Stimulated activated CD8-positive, alpha-beta memory T cell treated with anti-CD3 and anti-CD28 coated beads, Interleukin-12 subunit alpha, Interleukin-12 subunit beta, amount 100 ng/mL, for 1 hour (primary cell): ENCODE measurements at places on chromosomes 6 and 20.

- no peak for DNase-seq
Observed at GRCh38 chr20:50569864-50570836, 60.0 kb downstream of the PTPN1 start.

- DNase-seq: no peak
Observed at GRCh38 chr6:37547564-37548061, 47.9 kb upstream of the CCDC167 start.

GRCh38 chr6:43916924-43917877 is 147.2 kb downstream of the VEGFA start:
- no peak for DNase-seq

DNA sequence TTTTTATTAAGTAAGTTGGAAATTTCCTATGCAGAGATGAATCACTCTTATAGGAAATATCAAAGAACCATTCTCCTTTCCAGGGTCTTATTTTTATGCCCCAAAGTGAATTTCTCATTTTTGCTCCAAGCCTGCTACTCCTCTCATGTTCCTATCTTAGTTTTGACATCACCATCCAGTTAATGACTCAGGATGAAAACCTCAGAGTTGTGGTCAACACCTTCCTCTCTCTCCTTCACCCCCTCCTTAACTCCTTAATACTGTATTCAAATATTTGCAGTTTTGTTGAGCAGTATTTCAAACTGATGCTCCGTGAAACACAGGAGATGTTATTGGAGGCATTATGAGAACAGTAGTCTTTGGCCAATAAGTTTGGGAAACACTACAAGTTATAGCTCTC is 64.1 kb downstream of the NRN1 start:
- no peak for DNase-seq

- no peak for DNase-seq
Observed at GRCh38 chr6:26172608-26172968, 85.4 kb downstream of the HFE start.

DNA sequence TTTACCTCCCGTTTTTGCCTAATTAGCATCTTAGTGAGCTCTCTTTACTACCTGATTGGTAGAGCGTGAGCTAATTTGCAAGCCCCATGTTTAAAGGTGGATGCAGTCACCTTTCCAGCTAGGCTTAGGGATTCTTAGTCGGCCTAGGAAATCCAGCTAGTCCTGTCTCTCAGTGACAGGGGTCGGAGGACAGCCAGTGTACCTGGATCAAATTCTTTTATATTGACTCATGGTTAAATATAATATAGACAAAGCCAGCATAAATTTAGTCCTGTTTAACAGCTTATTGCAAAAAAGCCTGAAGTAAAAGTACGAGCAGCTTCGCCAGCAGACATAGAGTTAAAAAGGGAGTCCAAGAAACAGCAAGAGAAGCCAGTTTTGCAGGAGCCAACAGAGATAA is 12.2 kb upstream of the GSTA3 start:
- no peak for DNase-seq

- no peak for DNase-seq
Observed at GRCh38 chr20:33653218-33653899, 8.8 kb upstream of the C20orf144 start.

GRCh38 chr6:150231525-150231850 is 88.6 kb downstream of the PPP1R14C start:
- no peak for DNase-seq

DNA sequence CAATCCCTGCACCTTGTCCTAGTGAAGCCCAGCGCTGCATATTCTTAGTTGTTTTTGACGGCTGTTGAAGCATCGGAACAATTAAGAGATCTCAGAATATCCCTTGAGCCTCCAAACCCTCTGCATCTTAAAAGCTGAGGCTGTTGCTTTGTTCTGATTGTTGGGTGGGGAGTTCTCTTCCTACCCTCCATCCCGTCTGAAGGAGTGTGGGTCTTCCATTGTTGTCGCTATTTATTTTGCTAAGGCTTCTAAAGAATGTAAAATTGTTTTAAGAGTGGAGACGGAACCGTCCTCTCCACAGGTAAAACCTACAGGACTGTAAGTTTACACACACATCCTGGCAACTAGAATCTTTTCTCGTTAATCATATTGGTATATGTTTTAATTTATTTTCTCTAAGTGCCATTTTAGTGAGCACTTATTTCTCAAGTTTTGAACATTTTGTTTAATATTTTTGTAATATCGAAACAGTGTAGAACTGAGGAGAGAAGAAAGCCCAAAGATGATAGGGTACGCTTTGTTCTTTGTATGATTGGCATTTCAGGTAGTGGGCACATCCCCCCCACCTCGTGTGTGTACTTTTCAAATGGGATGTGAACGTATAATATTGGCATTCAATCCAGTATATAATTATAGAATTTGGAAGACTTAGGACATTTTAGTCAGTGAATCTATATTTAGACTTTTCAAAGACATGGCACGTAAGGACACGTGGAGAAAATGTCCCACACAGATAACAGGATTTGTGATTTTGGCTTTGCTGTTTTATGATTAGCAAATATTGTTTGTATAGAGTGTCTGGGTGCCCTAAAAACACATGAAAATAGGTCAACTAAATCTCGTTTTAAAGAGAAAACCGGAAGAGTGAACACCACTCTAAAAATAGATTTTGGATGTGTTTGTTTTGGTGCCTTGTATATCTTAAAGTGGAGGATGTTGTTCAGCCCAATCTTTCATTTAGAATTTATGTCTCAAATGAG is 1.3 kb downstream of the RNF146 start:
- DNase-seq: no peak

DNA sequence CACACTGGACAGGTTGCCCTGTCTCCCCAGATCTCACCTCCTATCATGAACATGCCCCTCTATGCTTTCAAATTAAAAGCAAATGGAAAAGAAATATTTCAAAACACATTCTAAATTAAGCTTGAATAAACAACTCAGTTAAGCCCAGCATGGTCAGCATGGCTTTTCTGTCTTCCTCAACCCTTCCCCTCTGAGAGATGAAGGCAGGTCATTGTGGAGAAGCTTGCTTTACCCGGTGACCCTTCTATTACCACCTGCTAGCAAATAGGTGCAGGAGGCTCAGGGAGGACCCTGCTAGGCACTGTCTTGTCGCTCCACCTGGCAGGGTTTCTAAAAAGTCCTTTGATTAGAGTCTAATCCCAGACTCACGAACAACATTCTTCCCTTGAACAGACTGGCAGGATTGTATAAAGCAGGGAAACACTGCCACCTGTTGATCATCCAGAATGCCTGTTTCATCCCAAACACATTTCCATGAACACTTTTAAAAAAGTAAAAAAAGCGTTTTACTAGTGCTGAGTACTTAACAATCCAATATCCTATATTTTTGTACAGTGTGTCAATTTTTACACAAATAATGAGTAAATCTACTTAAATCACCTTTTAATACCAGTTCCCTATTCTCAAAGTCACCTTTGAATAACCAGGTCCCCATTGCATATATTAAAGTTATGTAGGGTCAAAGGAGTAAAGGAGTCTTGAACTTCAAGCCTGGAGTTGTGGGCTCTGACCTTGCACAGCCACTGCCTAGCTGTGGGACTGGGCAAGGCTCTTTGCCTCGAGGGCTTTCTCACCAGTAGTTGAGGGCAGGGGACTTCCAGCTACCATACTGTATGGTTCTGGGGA is 75.5 kb downstream of the GPR6 start:
- no peak for DNase-seq

DNA sequence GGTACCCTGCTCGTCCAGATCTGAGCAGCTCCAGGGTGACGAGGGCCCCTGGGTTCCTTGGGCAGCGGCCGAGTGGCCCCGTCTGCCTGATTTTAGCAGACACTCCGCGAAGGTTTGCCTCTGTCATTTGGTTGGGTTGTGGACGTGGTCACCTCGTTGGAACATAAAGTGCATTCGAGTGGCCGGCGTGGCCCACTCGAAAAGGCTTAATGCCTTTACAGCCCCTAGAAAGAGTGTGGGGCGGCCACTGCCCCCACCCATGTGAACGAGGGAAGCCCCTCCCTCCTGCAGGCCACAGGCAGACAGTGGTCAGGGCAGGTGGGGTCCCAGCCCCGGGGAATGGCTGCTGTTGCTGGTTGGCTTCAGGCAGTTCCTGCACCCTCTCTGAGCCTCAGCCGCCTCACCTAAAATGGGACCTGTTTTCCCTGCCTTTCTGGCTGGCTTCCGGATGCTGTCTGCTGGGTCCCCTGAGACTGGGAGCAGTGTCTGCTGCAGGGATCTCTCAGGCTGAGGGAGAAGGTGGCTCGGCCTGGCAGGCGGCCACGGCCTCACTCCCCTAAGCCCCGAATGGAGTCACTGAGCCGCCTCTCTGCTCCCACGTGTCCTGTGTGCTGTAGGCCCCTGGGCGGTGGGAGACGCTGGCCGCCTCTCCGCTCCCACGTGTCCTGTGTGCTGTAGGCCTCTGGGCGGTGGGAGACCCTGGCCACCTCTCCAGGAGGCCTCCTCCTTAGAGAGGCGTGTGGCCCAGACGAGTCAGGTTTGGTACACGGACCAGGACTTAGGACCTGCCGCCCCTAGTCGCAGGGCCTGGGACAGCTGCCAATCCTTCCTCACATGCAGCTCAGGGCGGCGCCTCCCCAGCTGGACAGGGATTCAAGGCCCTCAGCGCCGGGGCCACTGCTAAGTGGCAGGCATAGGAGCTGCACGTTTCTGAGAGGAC is 233.0 kb downstream of the ERMARD start:
- no peak for DNase-seq

DNA sequence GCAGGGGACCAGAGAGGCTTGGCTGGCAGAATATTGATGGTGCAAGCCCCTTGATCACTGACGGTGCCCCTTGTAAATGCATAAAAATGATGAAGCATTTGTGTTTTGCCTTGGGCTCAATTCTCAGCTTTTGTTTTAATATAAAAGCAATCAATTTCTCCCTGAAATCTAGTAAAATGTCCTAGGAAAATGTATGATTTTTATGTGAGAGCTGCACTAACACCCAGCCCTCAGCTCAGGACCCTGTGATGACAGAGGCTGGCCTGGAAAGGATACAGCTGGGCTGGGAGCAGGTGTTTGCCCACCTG is 84.7 kb upstream of the PHACTR3 start:
- DNase-seq: no peak

GRCh38 chr20:36094497-36094896 is 60.0 kb upstream of the EPB41L1 start:
- no peak for DNase-seq

DNA sequence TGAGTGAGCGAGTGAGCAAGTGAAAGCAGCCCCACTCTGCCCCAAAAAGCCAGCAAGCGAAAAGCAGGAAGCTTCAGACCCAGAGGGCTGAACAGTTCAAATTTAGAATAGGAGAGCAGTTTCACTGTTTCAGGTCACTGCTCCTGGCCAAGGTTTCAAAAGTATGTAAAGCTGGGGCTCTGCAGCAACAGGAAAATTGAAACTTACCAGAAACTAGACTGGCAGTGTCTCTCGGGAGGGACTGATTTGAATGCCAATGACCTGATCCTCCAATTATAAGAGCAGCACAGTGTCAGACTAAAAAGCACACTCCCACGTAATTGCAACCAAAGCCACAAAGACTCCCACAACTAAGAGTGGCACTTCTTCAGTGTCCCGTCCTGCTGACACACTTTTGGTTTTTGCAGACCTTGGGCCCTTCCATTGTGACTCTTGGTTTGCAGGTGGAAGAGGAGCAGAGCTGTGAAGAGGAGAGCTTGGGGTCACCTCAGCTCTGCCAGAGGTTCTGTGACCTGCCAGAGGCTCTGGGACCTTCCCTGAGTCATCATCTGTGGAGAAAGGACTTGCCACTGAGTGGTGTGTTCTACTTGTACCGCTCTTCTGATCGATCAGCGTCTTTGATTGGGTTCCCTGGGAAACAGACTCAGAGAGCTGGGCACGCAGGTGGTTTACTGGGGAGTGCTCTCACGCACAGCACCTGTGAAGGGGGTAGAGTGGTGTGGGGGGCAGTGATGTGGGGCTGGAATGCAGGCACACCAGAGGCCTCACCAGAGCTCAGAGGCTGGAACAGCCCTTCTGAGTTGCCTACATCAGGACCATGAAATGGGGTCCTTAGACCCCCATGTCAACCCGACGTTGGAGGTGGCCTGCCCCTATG is 52.7 kb upstream of the PTGIS start:
- DNase-seq: no peak

DNA sequence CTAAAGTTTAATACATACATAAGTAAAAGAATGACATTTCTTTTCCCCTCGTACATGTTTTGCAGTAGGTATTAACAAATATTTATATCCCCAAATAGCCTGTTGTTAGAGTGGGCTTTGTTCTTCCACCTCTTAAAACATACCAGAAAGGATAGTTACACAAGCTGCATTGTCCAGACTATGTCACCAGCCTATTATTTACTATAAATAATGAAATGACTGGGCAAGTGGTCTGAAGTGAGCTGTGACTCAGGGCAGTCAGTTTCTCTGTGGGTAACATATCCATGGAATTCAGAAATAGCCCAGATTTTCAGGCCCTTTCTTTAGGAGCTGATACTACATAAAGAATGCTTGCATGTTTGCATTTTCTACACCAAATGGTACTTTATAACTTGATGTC is 60.1 kb downstream of the FUT9 start:
- DNase-seq: no peak

- no peak for DNase-seq
Observed at GRCh38 chr20:1415667-1416468, 23.0 kb upstream of the FKBP1A start.
